SW480 (cell line): ENCODE measurements at places on chromosomes 6 and 20.

GRCh38 chr6:149234051-149234962, 83.2 kb upstream of the TAB2 start:
- peak; percentile 46 for DNase-seq

- no peak for DNase-seq
Measured at GRCh38 chr6:17998003-17998402, 10.6 kb upstream of the KIF13A start.

GRCh38 chr20:23361119-23361475, 885 bp upstream of the GZF1 start:
- peak; percentile 52 for DNase-seq

DNA sequence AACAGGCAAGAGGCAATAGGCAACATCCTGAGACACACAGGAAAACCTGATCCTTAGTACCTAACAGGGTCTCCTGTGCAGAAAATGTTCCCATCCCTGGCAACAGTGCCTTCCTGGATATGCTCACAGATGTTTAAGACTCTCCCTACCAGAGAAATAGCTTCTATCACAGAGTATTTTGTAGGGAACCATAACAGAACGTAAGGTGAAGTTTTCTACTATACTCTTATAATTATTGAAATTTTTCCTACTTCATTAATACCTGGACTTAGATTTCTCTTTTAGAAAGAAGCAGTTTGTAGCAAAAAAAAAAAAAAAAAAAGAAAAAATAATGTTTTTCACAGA, 33.5 kb upstream of the LGSN start:
- DNase-seq = no peak

DNA sequence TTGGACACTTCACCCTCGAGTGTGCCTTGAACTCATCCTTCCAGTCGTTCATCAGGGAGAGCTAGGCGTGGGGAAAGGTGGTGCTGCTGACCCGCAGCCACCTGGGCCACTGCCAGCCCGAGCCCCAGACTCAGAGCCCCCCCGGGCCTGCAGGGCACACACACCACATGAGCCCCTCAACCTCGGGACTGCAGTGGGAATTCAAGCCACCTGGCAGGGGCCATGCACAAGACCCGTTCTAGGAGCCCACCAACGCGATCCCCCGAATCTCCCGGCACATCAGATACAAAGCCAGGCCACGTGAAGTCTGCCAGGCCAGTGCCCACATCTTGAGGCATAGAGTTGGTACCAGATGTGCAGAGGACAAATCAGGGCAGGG, 2.8 kb downstream of the ZNF512B start:
- no peak for DNase-seq
